ENCODE measurements at places on chromosomes 13 and 19.
A peak's percentile ranks its signal among the peaks of the same experiment; 100 is the strongest.

GRCh38 chr19:2013683-2013961 lies 1.9 kb downstream of the BTBD2 start:
- DNase-seq, result no peak

DNA sequence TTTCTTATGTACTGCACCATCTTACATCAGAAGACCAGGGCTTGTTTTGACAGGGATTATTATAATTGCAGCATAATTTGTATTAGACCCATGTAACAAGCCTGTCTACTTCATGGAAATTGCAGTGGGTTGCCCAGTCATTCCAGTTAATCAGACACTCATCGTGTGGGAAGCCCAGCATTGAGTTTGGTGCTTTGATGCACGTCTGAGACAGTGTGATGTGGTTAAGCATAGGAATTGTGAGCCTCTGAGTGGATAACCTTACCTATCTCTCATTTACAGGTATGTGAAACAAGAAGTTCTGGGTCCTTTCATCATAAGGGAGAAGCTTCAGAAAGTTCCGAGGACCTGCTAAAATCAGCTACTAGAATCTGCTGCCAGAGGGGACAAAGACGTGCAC lies 12.8 kb downstream of the RGCC start:
- DNase-seq, result no peak

GRCh38 chr13:77460195-77460594 lies 75.3 kb upstream of the SCEL start:
- peak; percentile 52 for DNase-seq

DNA sequence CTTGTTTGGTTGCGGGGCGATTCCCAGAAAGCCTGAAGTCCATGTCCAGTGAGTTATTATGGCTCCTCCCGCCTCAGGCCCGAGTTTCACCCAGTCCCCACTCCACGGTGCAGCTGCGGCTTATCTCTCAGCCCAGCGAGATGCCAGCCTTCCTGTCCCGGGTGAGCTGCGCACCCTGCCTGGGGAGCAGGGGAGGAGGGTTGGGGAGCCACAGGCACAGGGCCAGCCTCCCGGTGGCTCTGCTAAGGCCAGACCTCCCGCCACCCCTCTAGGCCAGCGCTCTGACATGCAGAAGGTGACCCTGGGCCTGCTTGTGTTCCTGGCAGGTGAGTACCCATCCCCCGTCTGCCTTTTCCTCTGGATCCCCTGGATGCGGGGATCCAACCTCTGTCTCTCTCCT lies 3.5 kb downstream of the FXYD3 start:
- no peak for DNase-seq

GRCh38 chr19:801030-801860 lies 4.0 kb downstream of the PTBP1 start:
- DNase-seq, result no peak

DNA sequence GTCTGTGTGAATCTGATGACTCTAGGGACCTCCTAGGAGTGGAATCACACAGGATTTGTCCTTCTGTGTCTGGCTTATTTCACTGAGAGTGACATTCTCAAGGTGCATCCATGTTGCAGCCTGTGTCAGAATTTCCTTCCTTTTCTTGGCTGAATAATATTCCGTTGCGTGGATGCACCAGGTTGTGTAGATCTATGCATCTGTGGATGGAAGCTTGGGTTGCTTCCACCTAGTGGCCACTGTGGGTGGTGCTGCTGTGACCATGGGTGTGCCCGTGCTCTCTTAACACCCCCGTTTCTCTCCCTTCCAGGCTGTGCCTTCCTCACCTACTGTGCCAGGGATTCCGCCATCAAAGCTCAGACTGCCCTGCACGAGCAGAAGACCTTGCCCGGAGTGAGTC lies 26.2 kb downstream of the CELF5 start:
- peak; percentile 37 for DNase-seq

DNA sequence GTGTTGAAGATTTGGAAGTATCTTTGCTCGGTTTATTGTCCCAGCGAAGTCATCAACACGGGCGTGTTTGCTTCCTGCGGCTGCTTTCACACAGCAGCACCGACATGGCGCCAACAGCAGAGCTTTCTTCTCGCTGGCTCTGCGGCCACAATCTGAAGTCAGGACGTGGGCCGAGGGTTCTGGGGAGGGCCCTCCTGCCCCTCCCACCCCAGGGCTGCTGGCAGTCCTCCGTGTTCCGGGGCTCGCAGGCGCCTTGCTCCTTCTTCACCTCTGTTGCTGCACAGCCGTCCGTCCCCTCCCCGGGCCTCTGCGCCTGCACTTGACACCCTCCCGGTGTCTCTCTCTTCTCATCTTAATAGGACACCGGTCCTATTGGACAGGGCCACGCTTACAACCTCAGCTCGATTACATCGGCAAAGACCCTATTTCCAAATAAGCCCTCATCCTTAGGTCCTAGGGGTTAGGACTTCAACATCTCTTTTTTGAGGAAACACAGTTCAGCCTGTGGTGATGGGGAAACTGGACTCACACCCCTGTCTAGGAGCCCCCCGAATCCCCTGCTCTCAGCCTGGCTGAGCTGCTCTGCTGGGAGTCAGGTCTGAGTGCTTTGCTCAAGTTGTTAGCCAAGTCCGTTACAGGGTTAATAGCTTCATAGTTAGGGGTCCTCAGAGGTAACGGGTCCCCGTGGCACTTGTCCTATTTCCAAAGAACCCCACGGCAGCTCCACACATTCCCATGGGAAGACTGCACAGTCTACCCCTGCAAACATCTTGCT lies 2.7 kb upstream of the TEX29 start:
- DNase-seq, result no peak

GRCh38 chr13:100338275-100338674 lies 249.4 kb downstream of the PCCA start:
- no peak for DNase-seq

Data from CD4-positive, alpha-beta T cell treated with Interleukin-1 beta for 1 hour (primary cell).